ENCODE measurements at places on chromosomes 6 and 20.

DNA sequence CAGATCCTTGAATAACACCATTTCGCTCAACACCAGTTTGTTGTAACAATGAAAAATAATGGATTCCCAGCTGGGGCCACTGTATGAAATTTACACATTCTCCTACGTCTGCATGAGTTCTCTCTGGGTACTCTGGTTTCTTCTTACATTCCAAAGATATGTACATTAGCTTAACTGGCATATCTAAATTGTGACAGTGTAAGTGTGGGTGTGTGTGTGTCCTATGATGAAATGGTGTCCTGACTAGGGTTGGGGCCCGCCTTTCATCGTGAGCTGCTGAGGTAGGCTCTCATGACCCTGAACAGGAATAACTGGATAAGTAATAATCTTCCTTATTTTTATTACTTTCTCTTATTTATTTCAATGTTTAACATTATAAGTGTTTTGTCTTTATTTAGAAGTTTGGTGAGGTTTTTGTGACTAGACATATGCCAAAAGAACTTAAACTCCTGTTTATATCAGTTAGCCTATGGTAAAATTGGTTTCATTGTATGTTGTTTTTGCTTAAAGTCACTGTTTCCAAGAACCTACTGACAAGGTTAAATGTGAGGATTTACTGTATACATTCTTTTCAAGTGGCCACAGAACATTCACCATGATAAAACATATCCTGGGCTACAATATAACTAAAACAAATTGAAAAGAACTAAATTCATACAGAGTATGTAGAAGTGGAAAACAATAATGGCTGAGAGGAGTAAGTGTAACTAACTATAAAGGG lies 42.4 kb downstream of the RBL1 start:
- DNase-seq: no peak

DNA sequence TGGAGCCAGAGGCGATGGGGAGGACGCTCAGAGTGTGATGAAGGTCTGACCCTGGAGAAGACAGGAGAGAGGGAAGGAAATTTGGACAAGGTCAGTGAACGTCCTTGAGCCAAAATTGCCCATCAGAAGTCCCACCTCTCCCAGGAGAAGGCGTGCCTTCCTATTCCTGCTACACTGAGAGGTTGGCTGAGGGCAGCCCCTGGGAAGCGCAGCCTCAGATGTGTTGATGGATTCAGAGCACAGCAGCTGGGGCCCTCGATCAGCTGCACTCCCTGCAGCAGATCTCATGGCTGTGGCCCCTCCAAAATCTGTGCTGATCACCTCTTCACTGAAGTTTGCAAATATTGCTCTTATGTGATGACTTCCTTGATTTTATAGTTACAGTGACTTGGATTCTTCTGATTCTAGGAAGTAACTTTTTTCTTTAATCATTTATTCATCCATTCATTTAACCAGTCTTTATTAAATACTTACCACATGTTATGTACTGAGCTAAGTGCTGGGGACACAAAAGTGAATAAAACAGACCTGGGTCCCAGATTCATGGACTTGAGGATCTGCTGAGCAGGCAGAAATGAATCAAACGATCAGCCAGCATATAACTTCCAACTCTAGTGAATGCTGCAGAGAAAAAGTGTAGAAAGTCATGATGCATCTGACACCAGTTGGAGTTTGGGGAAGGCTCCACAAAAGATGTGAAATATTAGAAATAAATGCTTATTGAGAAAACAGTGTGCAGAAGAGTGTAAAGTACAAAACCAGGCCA lies 69.6 kb upstream of the ARMC2 start:
- DNase-seq: no peak

- no peak for DNase-seq
These were observed 120.4 kb downstream of the BCAS1 start for GRCh38 chr20:53950031-53950430.

GRCh38 chr20:396619-397431 lies 11.3 kb upstream of the RBCK1 start:
- DNase-seq: no peak

DNA sequence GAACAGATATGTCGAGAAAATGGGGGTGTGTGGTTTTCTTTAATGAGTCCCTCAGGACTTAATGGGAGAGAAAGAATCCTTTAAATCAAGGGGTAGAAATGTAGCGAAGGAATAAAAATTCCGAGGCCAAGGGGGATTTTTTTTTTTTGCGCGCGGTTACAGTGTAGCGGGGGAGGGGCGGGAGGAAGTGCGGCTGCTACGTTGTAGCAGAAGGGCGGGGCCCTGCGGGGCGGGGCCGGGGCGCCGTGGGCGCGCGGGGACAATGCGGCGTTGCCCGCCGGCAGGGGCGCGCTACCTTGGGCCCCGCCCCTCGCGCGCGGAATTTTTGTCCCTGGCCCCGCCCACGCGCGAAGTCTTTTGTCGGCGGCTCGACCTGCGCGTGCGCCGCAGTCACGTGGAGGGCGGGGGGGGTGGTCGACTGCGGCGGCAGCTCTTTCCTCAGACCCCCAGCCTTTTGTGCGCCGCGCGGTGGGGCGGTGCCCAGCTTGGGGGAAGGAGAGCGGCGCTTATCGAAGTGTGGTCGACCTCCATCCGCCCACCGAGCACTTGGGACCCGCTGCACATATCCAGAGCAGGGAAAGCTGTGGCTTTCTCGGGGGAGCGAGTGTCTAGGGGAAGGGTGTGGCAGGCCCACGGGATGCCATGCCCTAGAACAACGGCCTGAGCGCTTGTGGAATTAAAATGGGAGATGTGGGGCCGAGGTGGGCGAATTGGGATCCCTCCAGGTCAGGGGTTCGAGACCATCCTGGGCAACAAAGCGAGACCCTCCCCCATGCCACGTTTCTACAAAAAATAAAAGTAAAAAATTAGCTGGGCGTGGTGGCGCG lies 1.3 kb downstream of the TUBB start:
- DNase-seq: peak; percentile 89

GRCh38 chr20:58436868-58437645 lies 48.0 kb downstream of the VAPB start:
- DNase-seq: no peak

DNA sequence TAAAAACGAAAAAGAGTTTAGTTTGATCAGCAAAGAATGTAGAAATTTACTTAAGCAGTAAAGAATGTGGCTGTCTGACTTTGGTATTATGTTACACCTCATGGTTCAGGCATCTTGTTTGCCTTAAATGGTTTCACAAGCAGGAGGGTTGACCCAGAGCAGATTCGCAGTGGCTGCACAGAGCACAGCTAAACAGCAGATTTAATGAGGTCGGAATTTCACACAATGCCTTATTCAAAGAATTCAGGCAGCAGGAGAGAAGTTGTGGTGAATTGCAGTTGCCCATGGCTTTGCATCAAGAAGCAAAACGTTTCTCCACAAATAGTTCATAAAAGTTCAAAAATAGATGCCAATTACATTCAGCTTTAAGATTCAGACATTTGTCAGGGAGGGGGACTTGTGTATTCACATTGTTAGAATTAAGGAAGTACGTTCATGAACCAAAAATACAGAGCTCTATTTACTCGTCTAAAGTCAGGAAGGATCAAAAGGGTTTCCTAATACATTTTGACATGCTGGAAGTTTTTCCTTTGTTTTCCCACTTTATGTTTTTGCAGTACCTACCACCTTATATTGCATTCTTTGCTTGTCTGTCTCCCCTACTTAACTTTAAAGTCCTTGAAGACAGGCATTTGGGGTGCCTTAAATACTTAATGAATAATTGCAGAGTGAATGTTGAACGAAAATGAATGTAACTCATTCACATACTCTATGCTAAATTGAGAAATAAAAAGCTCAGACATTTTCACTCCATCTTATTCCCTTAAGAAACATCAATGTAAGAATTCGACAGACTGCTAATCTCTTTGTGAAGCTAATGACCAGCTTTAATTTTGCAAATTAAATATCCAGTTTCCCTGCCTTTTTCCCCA lies 1163.6 kb upstream of the CITED2 start:
- peak; percentile 100 for DNase-seq

DNA sequence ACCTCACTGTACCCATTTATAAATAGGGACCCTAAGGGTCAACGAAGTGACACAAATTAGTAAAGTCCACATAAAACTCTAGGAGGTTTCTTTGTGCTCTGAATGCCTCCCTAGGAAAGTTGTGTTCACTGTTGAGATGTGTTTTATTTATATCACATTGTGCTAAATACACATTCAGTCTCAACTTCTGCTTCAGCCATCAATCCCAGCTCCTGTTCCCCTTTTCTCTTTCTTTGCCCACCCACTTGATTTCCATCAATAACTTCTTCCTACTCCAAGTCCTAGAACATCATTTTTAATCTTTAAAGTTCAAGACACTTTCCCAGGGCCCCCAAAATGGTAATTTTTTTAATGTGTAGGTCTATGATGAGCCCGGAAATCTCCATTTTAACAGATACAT lies 208.3 kb upstream of the RAB32 start:
- no peak for DNase-seq

DNA sequence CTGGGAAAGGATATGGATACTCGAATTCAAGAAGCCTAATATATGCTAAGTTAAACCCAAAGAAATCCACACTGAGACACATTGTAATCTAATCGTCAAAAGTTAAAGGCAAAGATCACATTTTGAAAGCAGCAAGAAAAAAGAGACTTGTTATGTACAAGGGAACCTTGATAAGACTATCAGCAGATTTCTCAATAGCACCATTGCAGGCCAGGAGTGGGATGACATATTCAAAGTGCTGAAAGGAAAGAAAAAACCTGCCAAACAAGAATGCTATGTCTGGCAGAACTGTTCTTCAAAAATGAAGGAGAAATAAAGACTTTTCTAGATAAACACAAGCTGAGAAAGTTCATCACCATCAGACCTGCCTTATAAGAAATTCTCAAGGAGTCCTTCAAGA lies 75.2 kb downstream of the COL21A1 start:
- no peak for DNase-seq

DNA sequence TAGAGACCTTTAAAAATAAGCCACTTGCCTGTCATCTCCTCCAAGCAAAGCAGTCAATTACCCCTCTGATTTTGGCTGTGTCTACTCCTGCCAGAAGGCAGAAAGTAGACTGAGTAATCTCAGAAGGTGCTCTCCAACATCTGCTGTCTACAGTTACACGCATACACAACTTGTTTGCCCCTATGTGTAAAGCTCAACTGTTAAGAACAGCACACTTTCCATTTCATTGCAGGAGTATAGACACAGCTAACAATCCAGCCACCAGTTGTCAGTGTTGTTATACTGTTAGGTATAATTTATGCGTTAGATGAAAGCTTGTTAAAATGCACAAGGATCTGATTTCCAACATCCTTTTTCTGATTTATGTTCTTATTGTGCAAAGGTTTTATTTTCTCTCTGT lies 88.2 kb downstream of the SAMD3 start:
- no peak for DNase-seq

- DNase-seq: no peak
These were observed 537.5 kb downstream of the BTBD3 start for GRCh38 chr20:12455148-12455547.

DNA sequence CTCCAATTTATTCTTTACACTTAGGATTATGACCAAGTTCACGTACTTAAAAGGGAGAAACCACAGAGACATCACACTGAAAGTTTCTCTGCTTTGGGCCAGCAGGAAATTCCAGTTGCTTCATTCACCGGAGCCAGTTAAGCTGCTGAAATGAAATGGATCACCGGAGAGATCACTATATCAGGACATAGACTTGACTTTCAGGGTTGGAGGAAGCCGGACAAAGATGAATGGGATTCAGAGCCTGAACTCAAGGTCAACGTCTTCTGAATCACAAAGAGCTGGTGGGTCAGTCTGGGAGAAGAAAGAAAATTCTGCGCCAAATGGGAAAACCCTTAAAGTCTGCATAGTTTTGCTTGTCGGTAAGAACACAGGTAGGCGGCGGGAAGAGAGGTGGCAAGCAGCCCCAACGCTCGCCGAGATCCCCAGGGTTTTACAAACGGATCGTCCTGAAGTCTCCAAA lies 81.9 kb upstream of the CCDC28A start:
- peak; percentile 86 for DNase-seq

GRCh38 chr20:18404172-18404571 lies 62.7 kb downstream of the DZANK1 start:
- peak; percentile 28 for DNase-seq

- DNase-seq: peak; percentile 66
These were observed 200.5 kb downstream of the PLCB4 start for GRCh38 chr20:9269280-9269971.

- DNase-seq: no peak
These were observed 131.2 kb upstream of the CDYL start for GRCh38 chr6:4644996-4645395.

GRCh38 chr6:168415993-168416530 lies 24.9 kb upstream of the SMOC2 start:
- no peak for DNase-seq
